ENCODE measurements at places on chromosomes 5 and 9.

GRCh38 chr9:8384091-8384490, 584.5 kb upstream of the DMAC1 start:
- DNase-seq: no peak

GRCh38 chr9:128523199-128523925, 18.8 kb downstream of the GLE1 start:
- DNase-seq: no peak

DNA sequence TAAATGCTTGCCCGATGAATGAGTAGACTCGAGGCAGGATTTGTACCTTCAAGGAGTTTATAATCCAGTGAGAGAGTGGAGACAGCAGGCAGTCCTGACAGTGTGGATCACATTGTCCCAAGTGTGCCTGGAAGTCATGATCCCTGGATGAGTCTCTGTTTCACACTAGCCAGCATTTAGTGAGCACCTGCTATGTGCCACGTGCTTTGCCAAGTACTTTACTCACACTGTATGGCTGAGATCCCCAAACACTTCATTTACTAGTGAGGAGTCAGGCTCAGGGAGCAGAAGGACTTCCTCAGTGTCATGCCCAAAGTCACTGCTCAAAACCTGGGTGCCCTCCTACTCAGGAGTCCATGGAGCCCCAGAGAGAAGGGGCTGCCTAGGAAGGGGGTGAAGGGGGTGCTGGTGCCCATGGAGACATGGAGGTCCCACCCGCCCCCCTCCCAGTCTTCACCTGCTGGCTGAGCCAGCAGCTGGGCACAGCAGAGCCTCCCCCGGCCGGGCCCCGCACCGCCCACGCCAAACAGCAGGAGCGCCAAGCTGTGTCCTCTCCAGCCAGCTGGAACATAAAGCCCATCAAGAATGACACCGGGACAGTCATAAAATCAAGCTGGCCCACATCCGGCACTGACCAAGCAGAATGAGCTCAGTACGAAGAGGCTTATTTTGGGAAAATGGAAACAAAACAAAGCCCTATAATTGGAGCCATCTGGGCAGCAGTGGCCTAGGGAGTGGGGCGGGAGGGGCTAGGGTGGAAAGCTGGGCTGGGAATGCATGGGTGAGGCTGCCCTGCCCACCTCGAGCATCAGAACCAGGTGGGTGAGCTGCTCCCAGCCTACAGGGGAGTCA, 10.6 kb downstream of the LAMC3 start:
- DNase-seq: no peak

DNA sequence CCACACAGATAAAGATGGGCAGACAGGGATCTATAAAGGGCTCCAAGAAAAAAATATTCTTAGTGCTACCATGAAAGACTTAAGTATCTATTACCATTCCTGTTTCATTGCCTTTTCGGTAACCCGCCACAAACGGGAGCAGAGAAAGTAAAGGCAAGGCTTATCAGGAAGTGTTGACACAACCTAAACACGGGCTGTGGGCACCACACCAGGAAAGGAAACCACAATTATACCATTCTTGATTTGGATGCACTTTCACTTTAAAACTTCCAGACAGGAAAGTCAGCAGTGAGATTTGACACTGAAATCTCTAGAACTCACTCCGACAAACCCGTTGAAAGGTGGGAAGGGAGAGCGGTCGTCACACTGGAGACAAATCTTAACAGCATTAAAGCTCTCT, 6.5 kb downstream of the TLE1 start:
- DNase-seq: no peak

GRCh38 chr5:180086816-180087399, 15.3 kb upstream of the RNF130 start:
- DNase-seq: no peak

DNA sequence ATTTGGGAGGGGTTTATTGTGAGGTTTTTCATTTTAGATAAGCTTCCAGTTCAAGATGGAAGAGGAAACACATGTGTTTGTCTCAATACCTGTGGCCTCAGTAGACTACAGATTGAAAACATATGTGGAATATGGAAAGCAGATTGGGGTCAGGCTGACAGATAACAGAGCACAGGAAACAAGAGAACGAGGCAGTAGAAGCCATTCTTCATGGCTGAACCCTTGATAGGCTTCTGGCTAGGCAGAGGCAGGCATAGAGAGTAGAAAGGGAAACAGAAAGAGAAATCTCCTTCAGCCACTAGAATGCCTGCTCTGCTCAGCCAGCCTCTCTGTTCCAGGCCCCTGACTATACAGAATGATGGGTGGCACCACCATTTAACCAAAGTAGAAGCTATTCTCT, 152.5 kb downstream of the MUSK start:
- DNase-seq: no peak

DNA sequence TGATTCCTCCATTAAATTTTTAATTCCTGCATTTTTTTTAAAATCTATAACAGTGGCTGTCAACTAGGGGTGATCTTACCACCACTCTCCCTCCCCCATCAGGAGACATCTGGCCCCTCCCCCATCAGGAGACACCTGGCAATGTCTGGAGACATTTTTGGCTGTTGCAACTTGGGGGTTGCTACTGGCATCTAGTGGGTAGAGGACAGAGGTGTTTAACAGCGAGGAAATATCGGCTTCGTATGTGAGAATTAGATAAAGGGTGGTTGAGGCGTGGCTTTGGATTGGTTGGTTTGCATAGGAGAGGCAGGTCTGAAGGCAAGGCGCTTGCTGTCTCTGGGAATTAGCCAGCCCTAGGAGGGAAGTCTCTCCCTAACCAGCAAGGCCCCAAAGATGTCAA, 10.5 kb downstream of the CDHR2 start:
- no peak for DNase-seq

GRCh38 chr5:53425687-53426511, 54.5 kb upstream of the FST start:
- DNase-seq: no peak

DNA sequence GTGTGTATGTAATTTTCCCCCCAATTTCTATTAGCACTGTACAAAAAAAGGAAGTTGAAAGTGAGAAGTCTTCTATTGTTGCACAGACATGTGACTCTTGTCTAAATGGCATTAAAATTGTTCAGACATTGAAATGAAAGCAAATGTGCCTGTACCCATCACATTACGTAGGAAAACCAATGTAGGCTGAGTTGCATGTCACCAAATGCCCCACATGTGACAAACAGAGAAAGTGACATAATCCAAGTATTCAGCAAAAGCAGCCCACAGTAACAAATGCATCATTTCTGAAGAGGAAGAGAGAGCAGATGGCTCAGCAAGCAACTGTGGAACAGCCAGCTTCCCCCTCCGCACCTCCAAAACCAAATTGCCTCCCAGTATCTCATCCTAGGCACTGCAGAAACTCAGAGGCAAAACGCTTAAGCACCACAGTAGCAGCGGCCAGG, 161.5 kb upstream of the NR4A3 start:
- DNase-seq: no peak

DNA sequence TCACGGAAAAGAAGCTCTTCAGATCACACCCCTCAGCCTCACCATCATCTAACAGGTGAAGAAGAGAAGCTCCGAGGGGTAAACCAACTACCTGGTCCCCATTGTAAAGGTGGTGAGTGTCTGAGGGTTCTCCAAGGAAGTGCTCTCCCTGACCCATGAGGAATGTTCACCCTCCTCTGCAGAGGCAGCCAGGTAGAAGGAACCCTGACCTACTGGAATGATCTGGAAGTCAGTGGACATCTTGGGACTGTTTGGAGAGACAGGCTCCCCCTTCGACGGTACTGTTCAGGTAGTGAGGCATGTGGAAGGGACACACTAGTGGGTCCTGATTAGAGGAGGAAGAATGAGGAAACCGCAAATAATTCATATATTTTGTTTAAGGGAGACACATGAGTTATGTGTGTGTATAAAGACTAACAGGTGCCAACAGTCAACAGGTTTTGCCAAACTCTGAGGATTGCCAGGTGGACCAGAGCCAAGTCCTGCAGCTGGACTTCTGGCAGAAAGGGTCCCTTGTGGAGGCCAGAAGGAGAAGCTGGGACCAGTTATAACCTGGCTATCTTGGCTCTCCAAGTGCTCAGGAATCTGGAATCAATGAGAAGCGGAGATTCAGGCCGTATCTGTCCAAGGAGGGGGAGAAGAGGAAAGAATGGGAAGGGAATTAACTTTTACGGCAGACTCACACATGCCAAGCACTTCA, 3.0 kb upstream of the ZBTB34 start:
- no peak for DNase-seq

DNA sequence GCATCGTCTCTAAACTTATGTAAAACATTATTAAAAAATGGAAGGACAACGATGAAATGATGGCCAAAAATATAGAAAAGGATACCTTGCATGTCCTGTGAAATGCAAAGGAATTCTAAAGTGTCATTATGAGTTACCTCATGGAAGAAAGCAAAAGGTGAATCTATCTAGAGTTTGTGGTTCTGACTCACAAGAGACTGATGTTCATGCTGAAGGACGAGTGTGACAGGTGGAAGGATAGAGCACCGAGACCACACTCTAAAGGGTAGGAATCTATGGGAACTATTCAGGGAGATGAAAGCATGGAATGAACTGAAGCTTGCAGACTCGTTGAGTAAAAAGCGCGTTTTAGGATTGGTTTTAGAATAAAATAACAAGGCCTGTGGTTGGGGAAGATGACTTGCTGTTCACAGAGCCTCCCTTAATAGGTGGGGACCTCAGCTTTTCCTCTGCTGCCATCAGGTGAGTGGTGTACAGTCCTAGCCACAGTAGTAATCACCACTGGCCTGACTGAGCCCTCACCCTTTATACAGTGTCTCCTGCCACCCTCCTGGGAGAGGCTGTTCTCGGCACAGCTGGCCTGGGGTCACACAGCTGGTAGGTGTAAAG, 11.2 kb downstream of the TENT4A start:
- no peak for DNase-seq

DNA sequence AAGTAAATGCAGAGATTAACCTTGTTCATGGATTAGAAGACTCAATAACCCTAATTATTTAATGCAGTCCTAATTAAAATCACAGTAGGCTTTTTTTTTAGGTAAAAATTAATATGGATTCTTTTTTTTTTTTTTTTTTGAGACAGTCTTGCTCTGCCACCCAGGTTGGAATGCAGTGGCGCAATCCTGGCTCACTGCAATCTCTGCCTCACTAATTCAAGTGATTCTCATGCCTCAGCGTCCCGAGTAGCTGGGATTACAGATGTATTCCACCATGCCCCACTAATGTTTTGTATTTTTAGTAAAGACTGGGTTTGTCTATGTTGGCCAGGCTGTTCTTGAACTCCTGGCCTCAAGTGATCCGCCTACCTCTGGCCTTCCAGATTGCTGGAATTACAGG, 40.6 kb downstream of the DENND4C start:
- no peak for DNase-seq

GRCh38 chr9:26750162-26750561, 142.4 kb downstream of the CAAP1 start:
- DNase-seq: no peak

DNA sequence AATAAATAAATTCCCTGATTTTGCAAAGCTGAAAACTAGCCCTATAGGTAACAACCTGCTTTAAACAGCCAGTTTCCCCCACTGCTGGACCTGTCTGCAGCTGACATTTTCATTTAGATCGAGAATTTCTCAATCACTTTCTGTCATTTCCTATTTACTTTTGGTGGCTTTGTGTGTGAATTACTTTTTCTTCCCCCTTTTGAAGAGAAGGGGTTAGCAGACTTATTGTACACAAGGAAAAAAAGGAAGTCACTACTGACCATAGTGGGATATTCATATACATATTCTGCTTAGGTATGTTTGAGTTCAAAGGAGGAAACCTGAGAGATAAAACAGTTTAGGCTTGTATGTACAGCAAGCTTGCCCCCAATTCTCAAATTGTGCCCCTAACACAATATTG, 27.0 kb upstream of the IFNB1 start:
- no peak for DNase-seq

DNA sequence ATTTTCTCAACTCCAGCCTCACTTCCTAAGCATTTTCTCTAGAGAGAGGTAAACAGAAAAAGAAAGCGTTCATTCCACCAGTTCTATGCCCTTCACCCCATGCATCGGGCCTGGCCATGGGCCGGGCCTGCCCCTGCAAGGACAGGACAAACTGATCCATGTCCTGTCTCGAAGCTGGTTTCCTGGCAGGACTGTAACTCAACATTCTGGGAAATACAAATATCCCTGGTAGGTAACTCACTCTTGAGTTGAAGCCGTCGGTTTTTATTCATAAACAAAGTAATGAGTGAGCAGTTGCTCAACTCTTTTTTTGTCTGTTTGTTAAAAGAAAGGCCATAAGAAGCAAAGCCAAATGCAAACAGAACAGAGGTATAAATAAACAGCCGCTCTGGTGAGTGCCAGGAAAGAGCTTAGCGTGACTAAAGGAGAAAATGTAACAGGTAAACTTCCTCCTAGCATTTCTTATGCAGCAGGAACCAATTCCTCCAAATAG, 64.4 kb upstream of the DNAH5 start:
- no peak for DNase-seq

- no peak for DNase-seq
Measured at GRCh38 chr9:121363622-121363961, 6.5 kb downstream of the STOM start.

Measured in activated naive CD4-positive, alpha-beta T cell treated with anti-CD3 and anti-CD28 coated beads, Interleukin-2, amount 50 U/mL, for 16 hours (primary cell).